ENCODE measurements at places on chromosomes 16 and 17.

GRCh38 chr16:31519759-31520431, 7.8 kb upstream of the AHSP start:
- no peak for DNase-seq

DNA sequence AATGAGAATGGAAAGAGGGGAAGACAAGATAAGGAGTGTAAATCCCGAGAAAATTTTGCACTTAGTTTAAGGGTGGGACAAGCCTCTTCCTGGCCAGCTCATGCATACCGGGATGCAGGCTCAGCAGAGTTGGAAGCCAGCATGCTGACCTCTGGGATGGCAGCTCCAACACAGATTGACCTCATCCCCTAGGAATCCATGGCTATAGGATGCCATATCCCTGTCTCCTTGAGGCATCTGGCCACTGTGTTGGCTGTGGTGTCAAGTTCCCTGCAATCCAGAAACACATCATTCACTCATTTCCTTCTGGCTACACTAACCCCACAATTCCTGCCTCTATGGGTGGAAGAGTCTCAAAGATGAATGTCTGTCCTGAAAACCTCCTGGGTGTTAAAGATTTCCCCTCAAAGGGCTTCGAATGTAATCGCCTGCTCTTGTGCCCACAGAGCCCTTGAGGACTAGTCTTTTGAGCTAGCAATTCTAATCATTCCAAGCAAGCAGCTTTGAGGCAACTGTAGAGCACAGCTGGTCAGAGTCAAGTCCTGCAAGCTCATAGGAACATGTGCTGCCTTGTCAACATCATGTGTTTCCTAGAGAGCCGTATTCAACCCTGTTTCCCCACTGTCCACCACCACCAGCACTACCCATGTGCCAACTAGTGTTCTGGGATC, 141.4 kb downstream of the PMP22 start:
- DNase-seq, result no peak

- no peak for DNase-seq
These were observed 22.0 kb downstream of the SALL1 start for GRCh38 chr16:51129105-51129504.

DNA sequence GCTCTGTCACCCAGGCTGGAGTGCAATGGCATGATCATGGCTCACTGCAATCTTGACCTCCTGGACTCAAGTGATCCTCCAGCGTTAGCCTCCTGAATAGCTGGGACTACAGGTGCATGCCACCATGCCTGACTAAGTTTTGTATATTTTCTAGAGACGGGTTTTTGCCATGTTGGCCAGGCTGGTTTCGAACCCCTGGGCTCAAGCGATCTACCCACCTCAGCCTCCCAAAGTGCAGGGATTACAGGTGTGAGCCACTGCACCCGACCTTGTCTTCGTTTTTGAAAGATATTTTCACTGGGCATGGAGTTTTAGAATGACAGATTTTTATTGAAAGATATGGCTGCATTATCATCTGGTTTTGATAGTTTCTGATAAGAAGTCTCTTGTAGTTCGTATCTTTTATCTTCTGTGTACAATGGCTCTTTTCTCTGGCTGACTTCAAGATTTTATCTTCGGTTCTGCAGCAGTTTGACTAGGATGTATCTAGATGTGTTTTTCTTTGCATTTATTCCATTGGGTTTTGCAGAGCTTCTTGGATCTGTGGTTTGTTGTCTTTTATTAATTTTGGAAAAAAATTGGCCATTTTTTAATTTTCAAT, 14.6 kb downstream of the ADGRG5 start:
- no peak for DNase-seq

- DNase-seq, result no peak
These were observed 32.1 kb downstream of the TOM1L1 start for GRCh38 chr17:54932711-54933110.

- DNase-seq, result no peak
These were observed 8.7 kb downstream of the SMURF2 start for GRCh38 chr17:64653325-64653984.

DNA sequence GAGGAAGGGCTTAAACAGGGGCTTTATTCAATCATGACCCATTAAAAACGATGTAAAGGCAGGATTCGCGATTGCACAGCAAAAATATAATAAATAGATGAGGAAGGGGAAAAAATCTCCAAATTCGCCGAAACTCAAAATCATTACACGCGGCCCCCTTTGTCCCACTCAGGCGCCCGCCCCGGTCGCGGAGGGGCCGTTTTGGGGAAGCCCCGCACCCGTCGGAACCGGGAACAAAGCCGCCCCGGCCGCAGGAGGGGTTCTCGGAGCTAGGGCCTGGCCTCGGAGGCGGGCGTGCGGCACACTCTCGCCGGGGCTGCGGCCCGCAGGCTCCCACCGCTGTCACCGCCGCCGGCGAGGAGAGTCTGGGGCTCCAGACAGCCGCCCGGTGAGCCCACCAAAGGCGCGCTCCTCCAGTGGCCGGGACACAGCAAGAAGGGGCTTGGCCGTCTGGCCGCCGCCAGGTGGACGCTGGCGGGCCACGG, 521 bp downstream of the C16orf87 start:
- DNase-seq, result peak; percentile 58

GRCh38 chr17:18921485-18921884, 30.5 kb upstream of the SLC5A10 start:
- DNase-seq, result no peak

DNA sequence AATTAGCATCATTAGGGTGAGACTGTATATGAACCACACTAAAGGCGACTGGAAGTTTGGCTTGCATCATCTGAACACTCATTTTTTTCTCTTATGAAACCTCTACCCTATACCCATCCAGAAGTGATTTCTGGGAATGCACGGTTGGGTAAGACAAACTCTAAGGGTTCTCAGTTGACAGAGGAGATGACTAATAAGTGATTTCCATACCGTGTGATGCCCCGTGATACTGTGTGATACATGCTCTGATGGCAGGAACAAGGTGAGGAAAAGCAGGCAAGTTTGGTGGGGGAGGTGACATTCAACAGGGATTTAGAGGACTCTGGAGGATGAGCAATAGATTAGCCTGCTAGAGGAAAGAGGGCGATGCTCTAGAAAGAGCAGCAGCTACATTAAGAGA, 156.4 kb upstream of the CCL2 start:
- DNase-seq, result no peak

DNA sequence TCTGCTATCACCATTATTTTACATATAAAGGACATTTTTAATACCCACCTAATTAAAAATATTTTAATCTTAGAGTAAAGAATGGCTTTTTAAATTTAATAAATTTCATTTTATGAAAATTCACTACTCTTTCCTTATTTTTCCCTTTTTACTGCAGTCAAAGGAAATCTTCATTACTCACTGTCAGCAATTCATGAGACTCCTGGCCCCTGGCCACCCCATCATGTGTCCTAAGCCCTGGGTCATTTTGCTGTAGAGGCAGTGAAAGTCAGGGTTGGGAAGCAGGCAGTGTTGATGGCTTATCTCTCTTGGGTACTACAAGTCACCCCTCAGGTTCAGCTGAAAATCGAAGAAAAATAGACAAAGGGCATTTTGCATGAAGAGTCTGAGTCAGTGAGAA, 468.6 kb upstream of the CCL2 start:
- no peak for DNase-seq

GRCh38 chr16:48622456-48623303, 12.7 kb upstream of the N4BP1 start:
- DNase-seq, result no peak

DNA sequence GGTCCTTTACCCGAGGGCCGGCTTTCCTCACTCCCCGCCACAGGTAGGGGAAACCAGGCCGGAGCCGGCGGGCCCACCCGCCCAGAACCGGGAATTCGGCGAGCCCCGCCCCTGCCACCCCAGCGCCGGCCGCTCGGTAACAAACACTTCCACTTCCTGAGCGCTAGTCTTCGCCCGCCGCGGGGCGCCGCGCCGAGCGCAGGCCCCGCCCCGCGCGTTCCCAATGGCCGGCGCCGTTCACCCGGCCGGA, 224 bp upstream of the NHERF1 start:
- no peak for DNase-seq

GRCh38 chr16:83907631-83908250, 8.8 kb downstream of the MLYCD start:
- no peak for DNase-seq

DNA sequence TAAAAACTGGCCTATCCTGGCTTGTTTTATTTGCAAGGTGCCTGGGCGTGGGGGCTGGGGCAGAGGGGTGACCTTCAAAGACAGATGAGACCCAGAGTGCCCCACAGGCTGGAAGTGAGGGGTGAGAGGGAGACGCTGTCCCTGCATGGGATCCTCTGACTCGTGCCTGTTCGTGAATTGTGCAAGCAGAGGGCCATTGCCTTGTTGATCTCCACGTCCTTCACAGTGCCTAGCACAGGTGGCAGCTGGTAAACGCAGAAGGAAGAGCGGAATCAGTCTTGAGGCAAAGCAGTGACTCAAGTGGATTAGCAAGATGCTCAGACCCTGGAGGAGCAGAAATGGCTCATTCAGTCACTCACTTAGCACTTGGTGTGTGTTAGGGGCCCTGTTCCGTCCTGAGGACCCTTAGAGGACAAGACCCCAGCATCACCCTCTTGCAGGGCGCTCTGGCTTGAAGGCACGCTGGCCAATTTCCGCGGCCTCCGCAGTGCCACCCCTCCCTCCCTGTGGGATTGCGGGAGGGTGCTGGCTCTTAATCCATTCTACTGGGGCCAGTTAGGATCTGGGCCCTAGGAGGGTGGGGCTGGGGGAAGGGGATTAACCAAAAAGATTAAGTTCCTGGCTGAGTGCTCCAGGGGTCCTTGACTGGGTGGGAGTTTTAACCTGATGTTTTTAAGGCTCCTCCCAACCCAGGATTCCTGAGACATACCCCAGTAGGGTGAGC, 151.2 kb downstream of the CCDC182 start:
- DNase-seq, result peak; percentile 98

DNA sequence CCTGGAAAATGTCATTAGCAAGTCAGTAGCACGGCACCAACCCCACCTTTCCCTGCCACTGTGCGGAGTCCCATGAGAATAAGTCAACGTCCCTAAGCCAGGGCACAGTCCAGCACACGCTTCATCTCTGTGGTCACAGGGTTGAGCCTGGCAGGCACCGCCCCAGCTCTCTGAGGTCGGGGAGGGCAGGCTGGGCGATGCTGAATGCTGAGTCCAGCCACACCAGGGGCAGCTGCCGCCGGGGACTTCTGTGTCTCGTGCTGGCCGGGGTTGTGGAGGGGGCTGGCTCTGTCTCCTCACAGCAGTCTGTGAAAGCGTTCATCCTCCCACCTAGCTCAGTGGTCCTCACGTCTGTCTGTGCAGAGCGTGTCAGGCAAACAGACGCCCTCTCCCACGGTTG, 53.2 kb downstream of the BANP start:
- no peak for DNase-seq

GRCh38 chr17:13560935-13561334, 40.8 kb downstream of the HS3ST3A1 start:
- no peak for DNase-seq

DNA sequence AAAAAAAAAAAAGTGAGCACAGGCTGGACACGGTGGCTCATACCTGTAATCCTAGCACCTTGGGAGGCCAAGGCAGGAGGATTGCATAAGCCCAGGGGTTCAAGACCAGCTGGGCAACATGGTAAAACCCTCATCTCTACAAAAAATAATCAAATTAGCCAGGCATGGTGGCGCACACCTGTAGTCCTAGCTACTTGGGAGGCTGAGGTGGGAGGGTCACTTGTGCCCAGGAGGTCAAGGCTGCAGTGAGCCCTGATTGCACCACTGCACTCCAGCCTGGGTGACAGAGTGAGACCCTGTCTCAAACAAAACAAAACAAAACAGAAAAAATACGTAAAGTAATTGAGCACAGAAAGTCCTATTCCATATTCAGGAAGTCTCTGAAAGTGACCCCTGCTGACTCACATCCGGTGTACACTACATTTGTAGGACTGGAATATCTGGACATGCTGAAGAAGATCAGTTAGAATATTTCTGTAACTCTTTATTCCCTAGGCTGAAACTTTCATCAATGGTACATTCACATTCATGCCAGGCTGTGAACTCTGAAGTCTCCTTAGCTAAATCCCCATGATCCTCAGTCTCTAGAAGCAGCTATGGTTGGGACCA, 66.0 kb upstream of the HAS3 start:
- peak; percentile 44 for DNase-seq

DNA sequence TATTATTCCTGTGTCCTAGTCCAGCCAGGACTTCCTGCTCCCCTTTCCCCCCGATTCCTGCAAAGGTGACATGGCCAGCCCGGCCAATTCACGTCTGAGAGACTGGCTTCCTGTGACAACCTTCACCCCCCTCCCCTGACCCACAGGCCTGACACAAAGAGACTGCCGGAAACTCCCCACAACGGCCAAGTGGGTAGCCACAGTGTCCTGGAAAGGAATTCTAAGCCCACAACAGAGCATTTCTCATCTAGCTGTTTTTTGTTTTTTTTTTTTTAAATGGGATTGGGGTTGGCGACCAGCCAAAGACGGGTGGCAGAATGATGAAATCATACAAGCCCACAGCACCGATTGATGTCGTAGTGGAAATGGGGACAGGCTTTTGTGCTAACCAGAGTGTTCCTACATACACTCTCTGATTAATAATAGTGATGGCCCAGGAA, 2.8 kb upstream of the XAF1 start:
- DNase-seq, result no peak

GRCh38 chr17:57004944-57005579, 27.1 kb downstream of the SCPEP1 start:
- DNase-seq, result no peak

GRCh38 chr16:87562201-87562600, 40.1 kb upstream of the JPH3 start:
- DNase-seq, result no peak

DNA sequence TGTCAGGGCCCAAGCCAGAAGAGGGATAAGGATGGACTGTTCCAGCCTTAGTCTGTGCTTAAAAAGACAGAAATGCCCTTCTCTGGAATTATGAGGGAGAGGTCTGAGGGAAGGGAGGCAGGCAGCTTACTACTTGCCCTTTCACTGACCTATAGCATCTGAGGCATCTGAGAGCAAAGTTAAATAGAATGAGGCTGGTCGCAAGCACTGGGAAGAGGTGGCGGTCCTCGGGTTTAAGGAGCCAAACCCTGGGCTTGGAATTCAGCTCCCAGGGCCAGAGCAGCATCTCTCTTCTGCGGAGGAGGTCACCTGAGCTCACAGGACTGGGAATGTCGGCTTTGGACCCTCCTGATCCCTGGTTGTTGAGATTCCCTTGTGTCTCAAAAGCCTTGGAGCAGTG, 3.1 kb upstream of the LIMD2 start:
- no peak for DNase-seq

DNA sequence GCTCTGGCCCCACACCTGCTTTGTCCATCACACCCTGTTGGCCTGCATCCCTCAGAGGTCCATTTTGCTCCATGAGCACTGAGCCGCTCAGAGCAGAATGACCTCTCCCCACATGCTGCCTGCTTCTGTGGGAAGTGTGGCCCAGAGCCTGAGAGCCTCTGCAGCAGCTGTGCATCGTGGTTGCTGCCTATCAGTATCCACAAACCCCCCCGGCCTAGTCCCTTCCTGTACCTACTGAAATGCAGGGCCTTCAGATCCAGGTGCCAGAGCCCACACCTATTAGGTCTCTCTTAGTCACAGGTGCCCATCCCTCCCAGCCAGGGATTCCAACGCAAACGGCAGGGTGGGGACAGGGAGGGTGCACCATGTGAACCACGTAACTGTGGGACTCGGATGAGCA, 16.6 kb upstream of the TRPV3 start:
- DNase-seq, result no peak

GRCh38 chr16:50667497-50668367, 13.4 kb downstream of the SNX20 start:
- no peak for DNase-seq

- no peak for DNase-seq
These were observed 62.1 kb upstream of the GSG1L start for GRCh38 chr16:28125592-28125991.

- DNase-seq, result no peak
These were observed 28.7 kb downstream of the SLC13A5 start for GRCh38 chr17:6684460-6684783.

- DNase-seq, result no peak
These were observed at the start of gene KCNJ16 for GRCh38 chr17:70074956-70075355. Gene KCNJ16, plus strand, starts transcription at chr17:70075225. Its CDS starts 56,863 bp downstream, at chr17:70132088.

All from NCI-H524 (cell line).